ENCODE measurements at places on chromosomes 3 and 15. TPM values are rescaled to one million over a fixed set of nuclear protein-coding genes. Genes with fewer than 3 reads are reported as not detected.

- no peak for DNase-seq
Observed at GRCh38 chr3:195423818-195424217, 19.0 kb downstream of the ACAP2 start.

DNA sequence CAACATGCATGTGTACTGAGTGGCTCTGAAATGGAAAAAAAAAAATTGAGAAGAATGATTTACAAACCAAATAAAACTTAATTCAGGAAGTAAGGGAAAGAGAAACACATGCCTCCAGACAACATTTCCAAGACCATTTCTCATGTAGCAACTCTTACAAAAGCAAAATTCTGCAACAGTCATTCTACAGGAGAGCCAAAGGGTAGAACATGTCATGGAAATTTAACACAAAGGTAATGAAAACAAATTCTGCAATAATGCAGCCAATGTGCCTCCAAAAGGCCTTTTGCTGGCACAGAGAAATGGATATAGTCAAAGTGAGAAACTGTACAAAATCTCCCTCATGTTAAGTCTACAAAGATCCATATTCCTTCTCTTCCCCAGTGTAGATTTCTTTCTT, 4.0 kb downstream of the PEX11A start:
- DNase-seq, result no peak

- DNase-seq, result no peak
Observed at GRCh38 chr15:35320158-35320780, 225.7 kb downstream of the DPH6 start.

GABRG3 gene
- total RNA-seq, result not detected
